ENCODE measurements at places on chromosomes 1 and 21.

DNA sequence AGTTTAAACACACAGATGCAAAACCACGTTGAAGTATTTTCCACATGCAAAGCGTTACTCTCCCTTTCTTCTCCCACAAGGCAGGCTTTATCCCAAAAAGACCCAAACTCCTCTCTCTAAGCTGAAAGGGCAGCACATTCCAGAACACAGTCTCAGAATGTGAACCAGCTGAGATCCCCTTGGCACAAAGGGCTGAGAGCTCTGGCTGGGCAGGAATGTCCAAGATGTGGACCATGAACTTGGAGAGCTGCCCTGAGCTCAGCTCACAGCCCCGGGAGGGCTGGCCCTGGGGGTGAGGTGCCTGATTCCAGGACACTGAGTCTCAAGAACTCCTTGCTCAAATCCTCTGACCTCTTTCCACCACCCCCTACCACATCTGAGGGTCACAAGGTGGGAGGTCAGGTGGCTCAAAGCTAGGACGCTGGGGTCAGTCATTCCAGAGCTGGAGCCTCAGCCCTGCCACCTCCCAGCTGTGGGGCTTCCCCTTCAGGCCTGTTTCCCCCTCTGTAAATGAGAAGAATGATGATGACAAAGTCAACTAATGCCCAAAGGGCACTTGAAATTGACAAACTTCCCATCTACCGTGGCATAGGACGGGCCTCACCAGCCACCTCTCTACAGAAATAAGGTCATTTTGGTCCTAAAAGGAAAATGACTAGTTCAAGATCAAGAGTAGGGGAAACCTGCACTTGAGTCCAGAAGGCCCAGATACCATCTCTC, 11.5 kb downstream of the ALDH4A1 start:
- DNase-seq = no peak

- DNase-seq = no peak
Observed at GRCh38 chr1:220902916-220903315, 23.7 kb downstream of the HLX start.

DNA sequence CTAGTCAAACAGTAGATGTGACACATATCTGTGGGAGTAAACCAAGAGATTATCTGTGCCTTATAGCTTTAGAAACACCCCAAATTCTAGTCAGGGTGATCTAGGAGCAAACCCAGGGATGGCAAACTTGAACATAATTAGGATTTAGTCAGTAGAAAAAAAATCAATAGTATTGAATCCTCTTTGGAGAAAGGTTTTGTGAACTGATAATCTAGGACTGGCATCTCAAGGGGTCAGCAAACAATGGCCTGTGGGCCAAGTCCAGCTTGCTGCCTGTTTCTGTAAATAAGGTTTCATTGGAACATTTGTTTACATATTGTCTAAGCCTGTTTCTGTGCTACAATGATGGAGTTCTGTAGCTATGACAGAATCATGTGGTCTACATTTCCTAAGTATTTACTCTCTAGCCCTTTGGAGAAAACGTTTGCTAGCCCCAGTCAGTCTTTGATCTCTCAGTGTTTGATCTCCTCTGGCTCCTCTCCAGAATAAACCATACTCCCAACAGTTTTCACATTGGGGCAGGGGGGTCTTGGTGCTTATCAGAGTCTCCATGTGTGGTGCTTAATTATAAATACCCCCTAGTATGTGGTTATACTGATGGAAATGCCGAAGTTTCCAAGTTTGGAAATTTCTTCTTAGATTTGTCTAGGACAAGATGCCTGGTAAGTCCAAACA, 385.8 kb downstream of the NTNG1 start:
- DNase-seq = no peak

GRCh38 chr1:13714851-13715250, 14.9 kb downstream of the PRDM2 start:
- no peak for DNase-seq

DNA sequence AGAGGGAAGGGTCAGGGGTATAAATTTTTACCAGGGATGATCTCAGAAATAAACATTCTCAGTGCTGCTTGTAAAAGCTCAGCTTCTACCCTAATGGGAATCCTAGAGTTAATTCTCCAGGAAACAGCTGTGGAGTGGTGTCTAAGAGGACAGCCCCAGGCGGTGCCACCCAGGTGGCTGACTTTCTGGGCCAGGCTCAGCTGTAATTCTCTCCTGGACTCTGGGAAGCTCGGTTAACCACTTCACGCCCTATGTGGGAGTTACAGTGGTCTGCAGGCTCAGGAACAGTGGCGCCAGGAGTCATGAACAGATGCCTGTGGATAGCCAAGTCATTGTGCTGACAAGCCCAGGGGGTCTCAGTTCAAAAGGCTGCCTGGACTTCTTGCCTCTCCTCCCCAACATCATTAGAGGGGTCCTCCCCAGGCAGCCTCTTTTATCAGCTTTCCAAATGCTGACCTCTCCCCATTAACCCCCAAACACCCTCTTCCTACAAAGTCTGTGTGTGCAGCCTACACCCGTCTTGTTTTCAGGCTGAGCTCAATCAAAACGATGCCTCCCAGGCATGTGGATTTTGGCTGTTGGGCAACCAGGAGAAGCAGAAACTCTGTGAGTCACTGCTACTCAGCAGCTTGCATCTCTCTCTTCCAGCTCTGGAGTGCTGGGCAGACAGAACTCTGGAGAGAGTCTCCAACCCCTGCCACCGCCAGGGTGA, 1.2 kb downstream of the HHIPL2 start:
- no peak for DNase-seq

DNA sequence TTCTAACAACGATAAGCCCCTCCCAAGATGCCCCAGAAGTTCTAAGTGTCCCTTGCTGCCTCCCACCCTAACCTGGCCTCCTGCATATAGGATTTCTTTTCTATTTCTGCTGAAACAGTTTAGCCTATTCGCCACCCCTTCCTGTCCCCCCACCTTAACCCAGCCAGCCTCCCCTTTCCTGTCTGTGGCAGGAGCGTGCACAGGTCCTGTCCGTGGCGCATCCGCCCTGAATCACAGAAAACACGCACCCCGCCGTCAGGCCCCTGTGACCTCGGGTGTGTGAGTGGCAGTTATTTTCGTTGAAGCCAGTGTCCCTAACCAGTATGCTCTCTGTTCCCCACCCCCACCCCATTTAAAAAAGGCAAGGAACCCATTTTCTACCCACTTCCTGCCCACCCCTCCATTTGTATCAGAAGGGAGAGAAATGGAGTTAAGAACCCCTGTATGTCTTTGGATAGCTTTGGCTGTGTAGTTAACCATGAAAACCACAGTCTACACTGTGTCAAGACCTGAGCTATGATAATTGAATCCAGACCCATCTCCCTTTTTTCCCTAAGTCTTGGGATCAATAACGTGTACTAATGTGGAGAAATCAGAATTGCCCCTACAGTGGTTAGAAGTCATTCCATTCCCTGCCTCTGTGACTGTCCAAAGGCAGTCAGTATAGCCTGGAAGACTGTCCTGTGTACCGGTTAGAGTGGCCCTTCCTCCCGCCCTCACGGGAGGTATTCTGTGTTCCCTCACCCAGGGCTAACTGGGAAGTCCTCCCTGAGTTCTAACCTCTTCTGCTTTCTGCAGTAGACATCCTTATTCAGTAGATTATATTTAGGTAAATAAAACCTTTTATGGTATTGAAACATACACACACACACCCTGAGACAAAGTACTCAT, 1.8 kb downstream of the PLEKHO1 start:
- DNase-seq = no peak

GRCh38 chr1:99650030-99650429, 4.1 kb downstream of the PALMD start:
- DNase-seq = no peak

- no peak for DNase-seq
Observed at GRCh38 chr1:48870596-48870995, 93.9 kb upstream of the BEND5 start.

DNA sequence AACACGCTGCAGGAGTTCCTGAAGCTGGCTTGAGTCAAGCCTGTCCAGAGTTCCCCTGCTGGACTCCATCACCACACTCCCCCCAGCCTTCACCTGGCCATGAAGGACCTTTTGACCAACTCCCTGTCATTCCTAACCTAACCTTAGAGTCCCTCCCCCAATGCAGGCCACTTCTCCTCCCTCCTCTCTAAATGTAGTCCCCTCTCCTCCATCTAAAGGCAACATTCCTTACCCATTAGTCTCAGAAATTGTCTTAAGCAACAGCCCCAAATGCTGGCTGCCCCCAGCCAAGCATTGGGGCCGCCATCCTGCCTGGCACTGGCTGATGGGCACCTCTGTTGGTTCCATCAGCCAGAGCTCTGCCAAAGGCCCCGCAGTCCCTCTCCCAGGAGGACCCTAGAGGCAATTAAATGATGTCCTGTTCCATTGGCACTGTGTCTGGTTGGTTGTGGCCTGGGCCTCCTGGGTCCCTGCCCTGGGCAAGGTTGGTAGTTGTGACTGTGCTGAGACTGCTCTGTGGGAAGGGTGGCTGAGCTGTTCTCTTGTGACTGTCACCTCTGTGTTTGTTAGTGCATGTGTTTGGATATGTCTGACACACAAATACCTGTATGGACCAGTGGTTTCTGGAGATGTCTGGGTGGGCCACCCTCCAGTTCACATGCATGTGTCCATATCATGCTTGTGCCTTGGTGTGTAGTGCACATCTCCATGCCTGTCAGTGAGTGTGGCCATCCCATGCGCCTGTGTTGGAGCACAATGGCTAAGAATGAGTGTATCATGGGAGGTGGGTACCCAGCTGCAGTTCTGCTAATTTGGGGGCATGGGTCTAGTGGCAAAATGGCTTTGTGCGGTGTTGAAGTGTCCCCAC, 1.4 kb downstream of the SH3BGRL3 start:
- DNase-seq = no peak

DNA sequence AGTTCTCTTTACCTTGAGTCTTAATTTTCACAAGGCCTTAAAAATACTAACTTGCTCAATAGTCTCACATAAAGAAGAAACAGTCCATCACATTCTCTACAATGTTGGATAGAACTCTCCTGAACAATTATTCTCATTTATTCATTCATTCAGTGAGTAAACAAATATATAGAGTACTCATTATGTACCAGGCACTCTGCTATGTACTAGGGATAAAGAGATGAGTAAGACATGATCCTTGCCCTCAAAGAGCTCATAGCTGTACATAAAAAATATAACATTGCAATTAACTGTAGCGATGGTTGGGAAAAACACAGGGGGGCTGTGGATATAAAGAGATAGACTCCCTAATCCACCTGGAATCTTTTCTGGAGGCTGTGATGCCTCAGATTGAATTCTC, 586.9 kb upstream of the BEND5 start:
- no peak for DNase-seq

DNA sequence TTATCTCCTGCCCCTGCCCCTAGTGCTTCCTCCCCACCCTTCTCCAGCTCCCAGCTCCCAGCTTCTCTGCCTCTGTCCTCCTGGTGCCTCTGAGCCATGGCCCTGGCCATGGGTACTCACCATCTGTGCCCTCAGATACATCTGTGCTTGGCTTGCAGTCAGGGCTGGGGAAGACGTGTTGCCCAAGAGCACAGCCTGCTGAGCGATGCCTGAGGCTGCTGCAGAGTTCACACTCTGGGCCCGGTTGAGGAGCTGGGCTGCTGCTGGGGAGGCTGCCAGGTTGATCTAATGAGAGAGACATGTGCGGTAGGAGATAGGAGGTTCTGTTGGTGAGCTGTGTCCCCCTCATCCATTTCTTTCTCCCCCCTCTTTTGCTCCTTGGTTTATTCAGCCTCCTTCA, 49.4 kb upstream of the A3GALT2 start:
- DNase-seq = no peak

- DNase-seq = no peak
Observed at GRCh38 chr1:66394603-66395002, 139.3 kb upstream of the SGIP1 start.

- DNase-seq = no peak
Observed at GRCh38 chr1:232951180-232951579, 769 bp downstream of the NTPCR start.

DNA sequence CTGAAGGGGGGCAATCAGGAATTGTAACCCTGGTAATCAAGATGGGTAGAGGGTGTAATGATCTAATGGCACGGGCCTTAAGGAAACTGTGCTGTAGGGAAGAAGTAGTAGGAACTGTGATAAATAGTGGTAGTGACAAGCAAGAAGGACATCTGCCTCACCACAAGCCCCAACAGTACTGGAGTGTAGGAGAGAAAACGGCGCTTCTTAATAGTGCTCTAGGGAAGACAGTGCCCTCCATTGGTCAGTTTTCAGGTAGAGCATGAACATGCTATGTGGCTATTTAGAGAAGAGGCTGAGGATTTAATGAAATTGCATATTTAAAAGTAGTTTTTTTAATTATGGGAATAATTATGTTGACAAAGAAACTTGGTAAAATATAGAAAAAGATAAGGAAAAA, 32.2 kb downstream of the SLC30A7 start:
- DNase-seq = no peak

DNA sequence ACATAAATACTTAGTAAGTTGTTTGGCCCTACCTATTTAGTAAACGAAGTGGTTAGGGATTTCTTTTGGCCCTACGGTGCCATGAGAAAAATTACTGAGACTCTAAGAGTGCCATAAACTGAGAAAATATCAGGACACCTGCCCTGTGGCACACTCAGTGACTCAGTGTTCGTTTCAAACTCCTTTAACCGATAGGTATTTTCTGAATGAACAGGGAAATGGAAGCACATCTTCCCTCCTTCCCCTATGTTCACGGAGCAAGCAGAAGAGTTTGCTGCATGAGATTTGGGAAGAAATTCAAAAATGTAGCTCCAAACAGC, 134.2 kb downstream of the KAZN start:
- no peak for DNase-seq

GRCh38 chr1:163706915-163707314, 385.2 kb downstream of the NUF2 start:
- DNase-seq = no peak

DNA sequence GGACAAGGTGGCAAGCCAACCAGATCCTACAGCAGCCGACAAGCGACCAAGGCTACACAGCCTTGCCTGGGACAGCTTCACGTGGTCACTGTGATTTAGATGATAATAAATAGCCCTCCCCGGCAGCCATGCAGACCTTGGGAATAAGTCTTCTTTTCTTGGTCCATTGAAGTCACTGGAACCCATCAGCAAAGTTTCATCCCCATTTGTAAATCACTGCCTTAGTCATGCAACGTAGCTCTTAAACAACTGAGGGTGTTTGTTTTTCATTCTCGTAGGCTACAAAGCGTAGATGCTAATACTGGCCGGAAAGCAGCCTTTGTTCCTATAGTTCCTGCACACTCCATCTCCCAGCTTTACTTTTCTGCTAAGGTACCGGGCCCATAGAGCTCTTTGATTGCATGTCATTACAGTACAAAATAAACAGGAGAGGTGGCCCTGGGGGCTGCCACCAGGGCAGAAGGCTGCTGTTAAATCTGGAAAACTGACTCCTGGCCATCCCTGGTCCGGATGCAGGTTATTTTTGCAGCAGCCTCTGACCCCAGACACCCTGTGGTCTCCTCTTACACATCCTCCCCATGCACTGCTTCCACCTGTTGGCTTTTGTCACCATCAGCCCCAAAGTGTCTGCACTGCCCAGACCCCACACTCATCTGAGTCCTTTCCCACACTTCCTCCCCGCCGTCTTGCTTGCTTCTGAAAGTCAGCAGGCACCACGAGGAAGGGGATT, 105.5 kb downstream of the TOMM20 start:
- no peak for DNase-seq

- no peak for DNase-seq
Observed at GRCh38 chr1:107132780-107133179, 8.1 kb upstream of the NTNG1 start.

GRCh38 chr1:147611586-147611985, 58.7 kb downstream of the ACP6 start:
- DNase-seq = no peak

- DNase-seq = no peak
Observed at GRCh38 chr1:71668065-71668464, 587.2 kb upstream of the ZRANB2 start.

GRCh38 chr1:101116006-101116405, 90.4 kb upstream of the DPH5 start:
- no peak for DNase-seq

GRCh38 chr1:9607352-9607751, 18.6 kb downstream of the TMEM201 start:
- no peak for DNase-seq

Measured in GM12892 (cell line).